ENCODE measurements at places on chromosomes 2 and 18. TPM values are rescaled to one million over a fixed set of nuclear protein-coding genes. Genes with fewer than 3 reads are reported as not detected.
A peak's percentile ranks its signal among the peaks of the same experiment; 100 is the strongest.

- no peak for DNase-seq
Measured at GRCh38 chr2:71618327-71619113, 165.2 kb downstream of the DYSF start.

DNA sequence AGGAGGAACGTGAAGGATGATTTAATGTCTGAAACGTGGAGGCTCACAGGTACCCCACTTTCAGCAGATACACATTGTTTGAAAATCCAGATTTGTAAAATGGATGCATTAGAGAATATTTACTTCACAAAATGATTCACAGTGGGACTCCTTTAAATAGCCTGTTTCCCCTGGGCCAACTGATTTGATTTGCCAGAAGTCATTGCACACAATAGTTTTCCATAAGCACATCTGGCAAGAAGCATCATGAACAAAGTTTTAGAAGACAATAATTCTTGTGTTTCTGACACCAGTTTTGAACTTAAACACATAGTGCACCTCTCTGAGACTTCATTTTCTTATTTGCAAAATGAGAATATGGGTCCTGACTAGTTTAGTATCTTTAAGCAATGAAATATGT lies 451.4 kb upstream of the SLC14A2 start:
- no peak for DNase-seq

DNA sequence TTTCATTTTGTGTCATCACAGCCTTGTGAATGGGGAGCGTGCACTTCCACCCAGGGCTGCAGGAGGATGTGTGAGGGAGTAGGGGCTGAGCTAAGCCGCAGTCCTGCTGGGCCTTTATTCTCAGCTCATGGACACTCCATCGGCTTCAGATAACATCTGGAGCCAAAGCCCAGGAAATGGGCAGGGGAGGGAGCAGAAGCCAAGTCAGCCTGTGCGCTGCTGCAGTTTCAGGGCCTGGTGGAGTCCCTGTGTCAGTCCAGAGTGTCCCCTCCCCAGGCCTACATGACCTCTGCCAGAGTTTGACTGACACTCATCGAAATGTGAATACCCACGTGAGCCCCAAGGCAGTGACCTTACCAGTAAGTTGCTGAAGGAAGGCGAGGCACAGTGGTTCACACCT lies 242.2 kb downstream of the LOXHD1 start:
- DNase-seq, result no peak

GRCh38 chr2:100057901-100058261 lies 84.5 kb downstream of the AFF3 start:
- no peak for DNase-seq

GRCh38 chr2:23719716-23720115 lies 207.2 kb downstream of the ATAD2B start:
- DNase-seq, result no peak

DNA sequence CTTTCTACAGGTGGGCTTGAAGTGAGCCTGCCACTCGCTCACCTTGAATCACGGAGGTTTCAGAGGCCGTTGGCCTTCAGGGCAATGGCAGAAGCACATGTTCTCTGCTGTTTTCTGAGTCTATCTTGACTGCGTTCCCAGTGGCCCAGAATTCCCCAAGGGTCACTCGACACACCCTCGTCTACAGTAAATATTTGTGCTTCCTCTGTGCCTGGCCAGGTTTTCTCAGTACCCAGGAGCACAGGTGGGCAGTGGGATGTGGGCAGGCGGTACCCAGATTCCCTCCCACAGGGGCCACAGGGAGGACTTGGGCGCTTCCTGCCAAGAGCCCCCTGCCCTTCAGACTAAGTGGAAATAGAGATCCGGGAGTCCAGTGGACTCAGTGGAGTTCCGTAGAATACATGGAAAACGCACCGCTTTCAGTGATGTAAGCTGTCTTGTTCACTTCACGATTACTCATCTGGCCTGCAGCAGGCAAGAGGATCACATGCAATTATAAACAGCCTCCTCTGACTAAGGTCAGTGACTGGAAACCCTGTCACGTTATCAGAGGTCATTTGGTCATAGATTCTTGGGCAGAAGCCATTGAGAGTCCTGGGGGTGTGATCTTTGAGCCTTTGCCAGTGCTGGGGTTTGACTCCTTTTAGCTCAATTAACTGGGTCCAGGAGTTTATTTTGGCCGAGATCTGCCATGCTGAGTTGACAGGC lies 179.8 kb downstream of the NEDD4L start:
- DNase-seq, result peak; percentile 72

DNA sequence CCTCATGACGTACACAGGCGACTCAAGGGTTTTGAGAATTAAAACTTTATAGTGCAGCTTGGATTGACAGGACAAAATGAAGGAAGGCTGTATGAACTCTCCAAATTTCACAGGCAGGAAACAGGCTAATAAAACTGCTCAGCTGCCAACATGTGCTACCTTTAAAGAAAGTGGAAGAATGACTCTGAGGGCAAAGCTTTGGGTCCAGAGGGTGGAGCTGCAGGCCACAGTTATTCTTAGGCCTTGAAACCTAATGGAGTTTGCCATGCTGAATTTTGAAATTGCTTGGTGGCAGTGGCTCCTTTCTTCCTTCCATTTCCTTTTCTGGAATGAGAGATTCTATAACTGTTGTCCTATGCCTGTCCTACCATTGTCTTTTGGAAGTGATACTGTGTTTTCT lies 34.8 kb downstream of the HAT1 start:
- no peak for DNase-seq

GRCh38 chr2:111160758-111161157 lies 40.0 kb downstream of the BCL2L11 start:
- DNase-seq, result no peak

GRCh38 chr2:1339388-1340140 lies 73.7 kb upstream of the TPO start:
- no peak for DNase-seq

DNA sequence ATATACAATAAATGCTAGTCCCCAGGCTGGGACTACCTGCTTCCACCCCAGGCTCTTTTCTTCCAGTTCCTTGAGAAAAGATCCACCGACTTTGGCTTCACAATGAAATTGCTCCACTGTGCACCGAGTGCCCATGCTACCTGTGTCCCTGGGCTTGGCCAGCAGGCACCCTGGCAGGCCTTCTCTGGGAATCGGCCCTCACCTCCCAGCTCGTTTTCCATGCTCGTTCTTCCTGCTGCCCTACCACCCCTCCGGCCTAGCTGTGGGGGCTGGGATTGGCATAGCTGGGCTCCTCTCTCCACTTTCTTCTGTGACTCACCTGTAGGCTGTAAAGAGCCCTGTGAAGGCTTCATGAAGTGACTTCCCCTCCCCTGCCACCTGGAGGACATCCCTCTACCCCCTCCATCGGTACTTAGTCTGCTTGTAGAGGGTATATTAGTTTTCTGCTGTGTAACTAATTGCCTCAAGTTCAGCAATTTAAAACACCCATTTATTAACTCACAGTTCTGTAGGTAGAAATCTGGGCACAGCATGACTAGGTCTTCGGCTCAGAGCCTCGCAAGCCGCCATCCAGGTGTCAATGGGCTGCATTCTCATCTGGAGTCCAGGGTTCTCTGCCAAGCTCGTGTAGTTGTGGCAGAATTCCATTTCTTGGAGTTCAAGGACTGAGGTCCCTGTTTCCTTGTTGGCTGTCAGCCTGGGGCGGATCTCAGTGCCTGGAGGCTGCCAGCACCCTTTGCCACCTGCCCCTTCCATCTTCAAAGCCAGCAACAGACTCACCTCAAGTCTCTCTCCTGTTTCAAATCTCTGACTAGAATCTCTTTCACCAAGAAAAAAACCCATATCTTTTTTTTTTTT lies 57.6 kb downstream of the DPYSL5 start:
- DNase-seq, result no peak

DNA sequence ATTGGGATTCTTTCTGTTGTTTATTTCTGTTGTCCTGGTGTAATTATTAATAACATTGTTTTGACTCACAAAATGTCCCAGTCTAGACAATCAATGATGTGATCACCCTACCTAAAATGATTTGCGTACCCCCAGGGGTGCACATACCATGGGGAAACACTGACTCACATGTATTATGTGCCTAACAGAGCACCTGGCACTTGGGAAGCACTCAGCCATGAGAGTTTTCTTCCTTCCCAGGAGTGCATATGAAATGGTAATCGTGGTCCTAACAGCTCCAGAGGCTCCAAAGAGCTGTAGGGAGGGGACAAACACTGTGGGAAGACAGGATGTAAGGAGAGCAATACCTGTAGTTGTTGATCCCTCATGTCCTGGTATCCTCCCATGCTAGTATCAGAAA lies 187.8 kb upstream of the ERBB4 start:
- DNase-seq, result no peak

- DNase-seq, result no peak
Measured at GRCh38 chr2:18446715-18447114, 113.7 kb downstream of the RDH14 start.

DNA sequence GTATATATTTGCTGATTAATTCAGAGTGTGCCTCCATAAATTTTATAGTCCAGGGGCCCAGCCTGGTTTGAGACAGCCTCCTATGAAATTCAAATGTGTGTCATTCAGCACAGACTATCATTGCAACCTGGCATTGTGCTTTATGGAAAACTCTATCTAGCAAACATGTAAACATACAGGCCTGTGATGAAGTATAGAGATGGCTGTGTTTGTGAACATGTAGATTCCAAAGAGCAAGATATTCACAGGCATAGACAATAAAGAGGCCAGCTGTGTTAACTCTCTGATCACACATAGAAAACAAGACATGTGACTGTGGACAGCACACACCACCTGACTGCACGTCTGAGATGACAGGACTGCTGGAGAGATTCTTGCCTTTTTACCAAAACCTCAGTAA lies 297.9 kb downstream of the EN1 start:
- DNase-seq, result no peak

GRCh38 chr18:25244170-25244569 lies 107.8 kb downstream of the ZNF521 start:
- DNase-seq, result no peak

DNA sequence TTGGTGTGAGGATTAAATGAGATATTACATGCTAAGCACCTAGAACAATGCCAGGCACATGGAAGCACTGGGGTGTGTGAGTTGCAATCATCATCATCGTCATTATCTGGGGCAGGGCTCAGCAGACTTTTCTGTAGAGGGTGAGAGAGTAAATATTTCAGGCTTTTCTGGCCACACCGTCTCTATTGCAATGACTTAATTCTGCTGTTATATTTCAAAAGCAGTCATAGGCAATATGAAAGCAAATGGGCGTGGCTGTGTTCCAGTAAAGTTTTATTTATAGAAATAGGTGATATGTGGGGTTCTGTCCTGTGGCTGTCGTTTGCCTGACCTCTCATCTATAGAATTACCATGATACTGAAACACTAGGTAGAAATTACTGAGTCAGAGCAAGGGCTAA lies 60.6 kb downstream of the IL1R2 start:
- DNase-seq, result no peak

DNA sequence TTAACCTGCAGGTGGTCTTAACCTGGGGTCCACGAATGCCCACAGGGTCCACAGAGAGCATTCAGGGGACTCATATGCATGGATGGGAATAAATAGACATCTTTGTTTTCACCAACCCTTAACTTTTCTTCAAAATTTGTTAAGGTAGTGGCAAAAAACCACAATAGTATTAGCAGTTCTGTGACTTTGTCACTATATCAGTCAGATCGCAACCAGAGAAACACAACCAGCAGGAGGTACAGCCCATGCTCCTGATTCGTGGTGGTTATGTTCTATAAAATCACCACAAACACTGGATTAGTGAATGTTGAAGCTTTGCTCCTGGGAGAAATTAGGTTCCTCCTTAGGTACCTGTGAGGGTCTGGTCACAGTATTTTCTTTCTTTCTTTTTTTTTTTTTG lies 31.6 kb downstream of the B3GNT7 start:
- no peak for DNase-seq

- no peak for DNase-seq
Measured at GRCh38 chr2:84878459-84878858, 2.4 kb downstream of the TRABD2A start.

- DNase-seq, result no peak
Measured at GRCh38 chr18:53772293-53772692, 452.2 kb downstream of the MBD2 start.

- no peak for DNase-seq
Measured at GRCh38 chr18:35185771-35186170, 55.1 kb upstream of the ZNF397 start.

The OSR1 gene
- 14.9 TPM for total RNA-seq

The CD302 gene
- total RNA-seq, result 37.7 TPM

The TXNDC2 gene
- total RNA-seq, result not detected

The LGALSL gene
- total RNA-seq, result 56.1 TPM

The LOXL3 gene
- 6.6 TPM for total RNA-seq

The GLI2 gene
- 5.8 TPM for total RNA-seq

The BCL11A gene
- 35.4 TPM for total RNA-seq

The NGEF gene
- total RNA-seq, result 54.5 TPM

The CPO gene
- total RNA-seq, result 585 TPM

The B3GNT7 gene
- 105 TPM for total RNA-seq

The CHRND gene
- not detected for total RNA-seq

The ASXL3 gene
- 4.2 TPM for total RNA-seq

The CCDC141 gene
- total RNA-seq, result 11.6 TPM

The FBXO41 gene
- 1.8 TPM for total RNA-seq

The KCTD18 gene
- 14.0 TPM for total RNA-seq

The CFAP53 gene
- total RNA-seq, result 0.80 TPM

The CCDC85A gene
- total RNA-seq, result 1.1 TPM

Measured in Peyer's patch (tissue), 4 donors.